ENCODE measurements at places on chromosomes 7 and 10.

DNA sequence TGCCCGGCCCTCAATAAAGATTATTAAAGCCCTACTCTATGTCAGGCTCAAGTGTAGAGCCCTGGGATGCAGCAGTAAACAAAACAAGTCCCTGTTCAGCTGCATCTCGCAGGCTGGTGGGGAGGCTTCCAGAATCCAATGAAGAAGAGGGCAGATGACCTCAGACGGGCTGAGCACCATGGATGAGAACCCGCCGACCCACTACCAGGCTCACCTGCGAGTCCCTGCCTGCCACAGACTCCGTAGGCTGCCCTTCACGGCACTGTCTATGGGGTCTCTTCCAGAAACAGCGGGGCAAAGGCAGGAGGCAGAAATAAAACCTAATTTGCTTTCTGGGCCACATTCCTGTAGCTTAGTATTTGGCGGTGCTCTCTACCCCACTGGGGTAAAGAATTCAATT, 22.7 kb downstream of the CHST15 start:
- no peak for DNase-seq

GRCh38 chr7:112282476-112283188, 76.1 kb downstream of the ZNF277 start:
- no peak for DNase-seq

DNA sequence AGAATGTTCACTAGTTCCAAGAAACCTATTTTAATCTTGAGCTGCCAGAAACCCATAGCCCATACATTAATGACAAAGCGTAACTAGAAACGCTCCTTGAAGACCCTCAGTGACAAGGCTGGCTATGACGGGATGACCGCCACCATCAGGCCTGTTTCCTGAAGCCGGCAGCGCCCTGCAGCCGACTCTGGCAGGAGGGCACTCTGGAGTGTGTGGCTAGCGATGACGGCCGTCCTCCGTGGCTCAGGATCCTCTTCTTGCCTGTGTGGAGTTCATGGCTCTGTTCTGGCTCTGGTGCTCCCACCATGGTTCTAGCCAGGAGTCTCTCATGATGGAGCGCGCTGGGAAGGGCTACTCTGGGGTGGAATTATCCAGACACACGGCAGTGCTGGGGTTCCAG, 224.1 kb downstream of the ADARB2 start:
- no peak for DNase-seq

DNA sequence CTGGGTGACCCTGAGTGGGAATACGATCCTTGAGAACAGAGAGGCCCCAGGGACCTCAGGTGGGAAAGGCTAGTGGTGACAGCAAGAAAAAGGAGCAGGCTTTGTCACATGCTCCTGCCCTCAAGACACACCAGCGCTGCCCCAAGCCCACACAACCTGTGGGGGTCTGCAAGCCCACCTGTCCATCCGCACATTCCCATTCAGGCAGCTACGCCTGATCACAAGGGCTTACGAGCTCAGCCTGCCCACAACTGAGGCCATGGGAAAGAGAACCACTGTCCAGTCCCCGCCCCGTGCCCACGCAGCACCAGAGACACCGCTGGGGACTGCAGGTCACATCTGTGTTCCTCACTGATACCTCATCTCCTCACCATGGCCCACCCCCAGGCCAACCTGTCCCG, 26.7 kb downstream of the EBF3 start:
- no peak for DNase-seq
